ENCODE measurements at places on chromosomes 16 and 17.

- DNase-seq: no peak
These were observed 14.9 kb downstream of the SETD6 start for GRCh38 chr16:58530179-58530578.

- DNase-seq: no peak
These were observed 36.7 kb downstream of the AKAP10 start for GRCh38 chr17:19940722-19941464.

- DNase-seq: no peak
These were observed 74.9 kb downstream of the DYNLRB2 start for GRCh38 chr16:80615735-80616134.

GRCh38 chr17:80364091-80364691, 50.8 kb upstream of the ENDOV start:
- DNase-seq: no peak

- peak; percentile 42 for DNase-seq
These were observed 6.0 kb upstream of the GLIS2 start for GRCh38 chr16:4309833-4310266.

DNA sequence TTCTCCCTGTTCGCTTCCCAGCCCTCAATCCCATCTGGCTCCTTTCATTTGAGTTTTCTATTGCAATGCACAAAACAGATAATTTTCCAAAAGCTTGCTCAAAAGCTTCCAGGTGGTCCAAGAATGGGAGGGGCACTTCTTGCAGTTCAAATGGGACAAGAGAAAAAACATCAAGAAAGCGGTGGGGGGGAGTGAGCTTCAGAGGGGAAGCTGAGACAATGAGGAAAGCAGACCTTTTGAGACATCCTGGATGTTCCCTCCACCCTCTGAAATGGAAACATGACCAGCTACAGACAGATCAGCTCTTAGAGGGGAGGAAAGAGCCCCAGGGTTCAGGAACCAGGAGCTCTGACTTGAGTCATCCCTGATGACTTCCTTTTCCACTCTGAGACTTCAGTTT, 368.2 kb downstream of the SLC39A11 start:
- DNase-seq: peak; percentile 37

DNA sequence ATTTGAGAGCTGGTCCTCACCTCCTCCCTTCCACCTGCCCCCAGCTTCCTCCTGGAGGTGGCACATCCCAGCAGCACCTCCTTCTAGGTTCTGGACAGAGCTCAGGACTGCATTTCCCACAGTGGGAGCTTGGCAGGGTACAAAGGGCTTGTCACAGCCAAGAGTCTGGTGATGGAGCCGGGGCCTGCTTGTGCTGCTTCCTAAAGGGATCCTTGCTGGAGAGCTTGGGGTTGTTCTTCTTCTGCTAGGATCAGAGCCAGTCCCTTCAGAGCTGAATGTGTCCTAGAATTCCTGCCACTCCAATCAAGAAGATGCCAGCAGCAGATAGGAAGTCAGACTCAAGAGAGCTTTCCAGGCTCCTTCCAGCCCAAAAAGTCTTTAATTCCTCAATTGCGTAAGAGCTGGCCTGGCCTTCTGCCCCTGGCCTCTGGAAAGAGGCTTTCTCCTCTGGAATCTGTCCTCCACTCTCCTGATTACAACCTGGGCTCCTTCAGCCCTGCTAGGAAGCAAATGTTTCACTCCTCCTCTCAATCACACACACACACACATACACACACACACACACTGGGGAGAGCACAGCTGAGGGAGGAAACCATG, 4.4 kb downstream of the CD300E start:
- DNase-seq: no peak

DNA sequence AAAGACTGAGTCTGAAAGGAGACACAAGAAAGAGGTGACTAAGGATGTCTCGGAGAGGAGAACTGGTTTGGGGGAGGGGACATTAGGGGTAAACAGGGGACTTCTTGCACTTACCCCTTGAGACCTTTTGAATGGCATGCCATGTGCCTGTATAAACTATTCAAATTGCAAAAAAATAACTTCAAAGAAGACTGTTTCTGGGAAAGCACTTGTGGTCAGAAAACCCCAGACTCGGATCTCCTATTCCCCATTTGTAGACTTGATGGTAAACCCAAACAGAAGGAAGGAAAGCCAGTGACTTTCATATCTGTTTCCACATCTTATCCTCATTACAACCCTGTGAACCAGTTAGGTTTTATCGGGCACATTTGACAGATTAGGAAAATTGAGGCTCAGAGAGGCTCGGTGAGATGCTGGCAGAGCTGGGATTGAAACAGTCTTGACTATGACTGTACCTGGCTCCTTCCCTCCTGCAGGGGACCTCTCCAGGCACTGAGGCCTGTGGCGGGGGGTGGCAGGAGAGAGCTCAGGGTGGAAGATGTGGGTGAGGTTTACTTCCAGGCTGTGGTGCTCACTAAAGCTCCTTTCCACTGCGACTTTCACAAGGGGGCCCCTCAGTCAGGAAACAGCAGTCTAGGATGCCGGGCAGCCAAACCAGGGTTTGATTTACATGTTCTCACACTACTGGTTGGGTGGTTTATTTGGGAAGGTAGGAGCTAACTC, 30.5 kb upstream of the PLCG2 start:
- DNase-seq: peak; percentile 93

DNA sequence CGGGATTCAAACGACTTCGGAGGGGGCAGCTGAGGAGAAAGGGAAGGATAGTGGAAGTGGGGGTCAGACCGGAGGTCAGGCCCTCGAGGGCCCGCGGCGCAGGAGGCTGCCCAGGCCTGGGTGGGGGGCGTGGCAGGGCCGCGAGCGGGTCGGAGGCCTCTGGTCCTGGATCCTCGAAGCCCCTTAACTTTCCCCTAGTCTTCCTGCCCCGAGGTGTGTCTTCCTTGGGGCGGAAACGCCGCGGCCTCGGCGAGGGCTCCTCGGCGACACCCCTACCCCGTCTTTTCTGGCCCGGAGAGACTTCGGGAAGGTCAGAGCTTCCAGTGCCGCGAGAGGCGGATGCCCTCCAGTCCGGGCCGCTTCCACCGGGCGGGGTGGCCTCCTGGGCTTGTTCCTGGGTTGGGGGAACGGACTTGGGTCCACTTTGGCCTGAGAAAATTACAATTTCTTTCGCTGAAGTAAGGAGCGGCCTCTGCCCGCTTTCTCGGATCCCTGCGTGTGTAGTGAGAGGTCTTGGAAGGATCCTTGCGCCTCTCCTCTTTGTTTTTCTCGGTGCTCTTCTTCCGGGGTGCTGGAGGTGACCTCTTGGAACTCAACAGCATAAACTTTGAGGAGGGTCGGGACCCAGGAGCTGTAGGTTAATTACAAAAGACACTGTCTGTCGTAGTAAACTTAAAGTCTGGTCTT, 491 bp downstream of the IST1 start:
- peak; percentile 30 for DNase-seq

DNA sequence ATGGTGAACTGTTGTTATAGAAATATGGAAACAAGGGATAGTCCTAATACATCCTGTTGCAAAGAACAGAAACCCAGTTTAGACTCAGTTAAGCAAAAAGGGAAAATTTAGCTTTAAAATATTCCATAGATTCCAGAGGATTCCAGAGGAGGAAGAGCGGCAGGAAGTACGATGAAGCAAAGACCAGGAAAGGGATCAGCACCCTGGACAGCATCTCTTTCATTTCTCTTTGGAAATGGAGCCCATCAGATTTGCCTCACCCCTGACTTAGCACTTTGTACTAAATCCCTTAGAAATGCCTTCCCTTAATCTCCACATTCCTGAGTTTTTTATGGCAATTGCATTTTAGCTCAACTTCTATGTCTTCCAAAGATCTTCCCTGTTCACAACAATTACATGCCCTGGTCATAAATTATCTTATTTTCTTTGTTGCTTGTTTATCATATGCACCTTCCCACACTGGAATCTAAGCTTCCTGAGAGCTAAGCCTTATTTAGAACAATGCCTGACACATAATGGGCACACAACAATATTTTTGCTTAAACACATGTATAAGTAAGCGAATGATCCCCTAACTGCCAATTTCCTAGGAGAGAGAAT, 150.0 kb upstream of the RBFOX1 start:
- no peak for DNase-seq

DNA sequence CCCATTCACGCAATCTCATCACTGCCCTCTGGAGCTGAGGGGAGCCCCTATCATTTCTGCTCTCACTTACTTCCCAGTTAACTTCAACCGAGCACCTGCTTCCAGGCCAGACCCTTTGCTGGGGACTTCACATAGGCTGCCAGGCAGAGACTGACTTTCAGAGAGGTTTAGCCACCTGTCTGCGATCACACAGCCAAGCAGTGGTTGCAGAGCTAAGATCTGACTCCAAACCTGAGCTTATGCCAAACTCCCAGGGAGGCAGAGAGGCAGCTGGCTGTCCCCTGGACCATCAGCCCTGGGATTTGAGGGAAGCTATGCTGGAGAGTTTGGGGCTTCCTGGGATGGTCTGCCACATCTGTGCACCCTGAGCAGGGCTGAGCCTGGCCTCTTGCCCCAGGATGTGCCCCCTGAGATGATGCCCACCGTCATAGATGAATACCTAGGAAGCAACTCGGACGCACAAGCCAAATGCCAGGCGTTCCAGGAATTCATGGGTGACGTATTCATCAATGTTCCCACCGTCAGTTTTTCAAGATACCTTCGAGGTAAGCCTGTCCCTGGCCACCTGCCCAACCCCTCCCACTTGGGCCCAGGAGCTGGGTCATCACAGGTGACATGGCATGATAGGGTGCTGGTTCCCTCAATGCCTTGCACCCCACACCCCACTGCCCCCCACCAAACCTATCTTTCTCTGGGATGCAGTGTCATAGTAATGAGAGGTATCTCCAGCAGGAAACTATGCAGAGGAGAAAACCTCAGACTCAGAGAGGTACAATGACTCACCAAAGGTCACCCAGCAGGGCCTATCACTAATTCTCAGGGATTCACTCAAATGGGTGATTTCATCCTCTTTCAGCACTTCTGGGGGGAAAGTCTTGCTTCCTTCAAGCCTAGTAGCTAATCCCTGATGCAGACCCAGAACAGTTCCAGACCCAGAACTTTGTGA, 10.0 kb downstream of the CES3 start:
- DNase-seq: no peak

DNA sequence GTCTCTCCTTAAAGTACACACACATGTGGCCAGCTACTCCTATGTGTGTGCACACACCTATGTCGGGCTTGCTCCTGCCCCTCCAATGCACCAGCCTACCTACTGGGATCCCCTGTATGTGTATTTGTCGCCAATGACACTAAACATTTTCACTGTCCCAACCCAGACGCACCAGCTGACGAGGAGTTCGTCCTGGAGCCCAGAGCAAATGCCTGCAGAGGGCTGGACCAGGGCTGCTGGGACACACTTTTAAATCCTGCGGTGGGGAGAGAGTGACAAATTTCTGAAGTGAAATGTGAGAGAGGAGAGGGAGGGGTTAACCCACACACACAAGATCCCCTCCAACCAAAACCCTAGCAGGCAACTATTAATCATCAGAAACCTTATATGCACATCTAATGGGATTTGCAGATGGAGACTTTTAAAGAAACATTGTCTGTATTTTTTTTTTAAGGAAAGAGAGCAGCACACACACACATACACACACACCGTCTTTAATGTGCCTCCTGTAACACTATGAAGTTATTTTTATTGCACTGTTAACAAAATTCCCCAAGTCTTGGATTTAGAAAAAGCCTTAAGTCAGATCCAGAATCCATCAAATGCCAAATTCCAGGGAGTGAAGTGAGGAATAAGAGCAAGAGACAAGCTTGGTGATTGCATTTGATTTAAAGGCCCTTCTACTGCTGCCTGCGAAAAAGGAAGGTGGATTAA, at the start of gene MEOX1:
TSS of gene MEOX1 (minus strand) at position 224 of the 714 bp plus-strand sequence. CDS start 388 bp downstream, outside the sequence.
- DNase-seq: no peak

- DNase-seq: peak; percentile 79
These were observed 65.3 kb downstream of the SPECC1 start for GRCh38 chr17:20074489-20074888.

- DNase-seq: no peak
These were observed 40.6 kb downstream of the MPRIP start for GRCh38 chr17:17082878-17083277.

DNA sequence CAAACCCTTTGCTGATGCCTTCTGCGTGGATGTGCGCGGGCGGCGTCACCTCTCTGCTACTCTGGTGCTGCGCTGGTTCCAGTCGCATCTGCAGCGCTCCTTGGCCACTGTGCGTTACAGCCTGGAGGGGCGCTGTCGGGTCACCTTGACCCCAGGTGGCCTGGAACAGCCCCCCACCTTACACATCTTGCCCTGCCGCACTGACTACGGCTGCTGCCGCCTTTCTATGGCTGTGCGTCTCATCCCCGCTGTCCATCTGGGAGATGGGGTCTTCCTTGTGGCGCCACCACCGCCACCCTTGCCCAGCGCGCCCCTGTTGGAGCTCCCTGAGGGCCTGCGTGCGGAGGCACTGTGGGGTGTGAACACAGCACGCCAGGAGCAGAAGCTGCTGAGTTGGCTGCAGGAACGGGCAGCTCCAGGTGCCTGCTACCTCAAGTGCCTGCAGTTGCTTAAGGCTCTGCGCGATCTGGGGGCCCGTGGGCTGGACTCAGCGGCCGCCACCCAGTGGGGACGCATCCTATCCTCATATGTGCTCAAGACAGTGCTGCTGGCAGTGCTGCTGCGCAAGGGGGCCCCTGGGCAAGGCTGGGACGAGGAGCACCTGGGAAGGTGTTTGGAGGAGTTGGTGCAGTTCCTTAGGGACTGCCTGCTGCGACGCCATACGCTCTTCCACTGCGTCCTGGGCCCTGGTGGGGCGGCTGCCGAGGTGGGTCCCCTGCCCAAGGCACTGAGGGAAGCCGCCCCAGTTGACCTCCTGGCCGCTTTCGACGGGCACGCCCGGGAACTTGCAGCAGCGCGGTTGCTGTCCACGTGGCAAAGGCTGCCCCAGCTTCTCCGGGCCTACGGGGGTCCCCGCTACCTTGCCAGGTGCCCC, 1.6 kb downstream of the ITPRIPL2 start:
- no peak for DNase-seq

DNA sequence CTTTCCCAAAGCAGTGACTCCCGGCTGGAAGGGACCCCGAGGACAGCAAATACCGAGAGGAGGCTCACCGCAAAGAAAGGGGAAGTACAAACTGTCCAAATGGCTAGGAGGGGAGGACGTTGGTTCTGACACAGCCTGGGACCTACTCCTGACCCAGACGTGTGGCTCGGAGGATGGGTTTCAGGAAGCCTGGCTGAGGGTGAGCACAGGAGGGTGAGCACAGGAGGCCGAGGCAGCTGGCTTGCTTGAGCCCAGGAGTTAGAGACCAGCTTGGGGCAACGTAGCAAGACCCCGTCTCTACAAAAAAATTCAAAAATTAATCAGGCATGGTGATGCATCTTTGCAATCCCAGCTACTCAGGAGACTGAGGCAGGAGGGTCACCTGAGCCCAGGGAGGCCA, 83.2 kb downstream of the C16orf78 start:
- peak; percentile 34 for DNase-seq

- no peak for DNase-seq
These were observed 2.5 kb downstream of the PNMT start for GRCh38 chr17:39670746-39671145.

DNA sequence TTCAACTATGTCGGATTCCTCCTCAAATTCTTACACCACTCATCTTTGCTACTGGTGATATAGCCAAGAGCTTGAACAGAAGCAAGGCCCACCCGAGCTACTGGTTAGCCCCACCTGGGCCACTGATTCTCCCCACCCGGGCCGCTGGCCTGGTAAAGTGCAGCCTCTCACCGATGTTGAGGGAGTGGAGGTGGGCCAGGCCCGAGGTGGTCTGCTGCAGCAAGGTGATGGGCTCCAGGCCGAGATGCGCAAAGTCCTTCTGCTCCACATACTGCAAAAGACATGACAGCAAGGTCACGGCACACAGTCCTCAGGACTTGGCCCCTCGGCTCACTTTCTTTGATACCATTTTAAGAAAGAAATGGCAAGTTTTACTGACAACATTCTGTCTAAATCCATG, 32.7 kb upstream of the ICAM2 start:
- DNase-seq: no peak

All from MV-4-11 (cell line).